ENCODE measurements at places on chromosomes 5 and 9.
A peak's percentile ranks its signal among the peaks of the same experiment; 100 is the strongest.

- DNase-seq = peak; percentile 18
These were observed 757 bp downstream of the FXN start for GRCh38 chr9:69036309-69036708.

GRCh38 chr5:27266184-27266583 lies 227.8 kb upstream of the CDH9 start:
- DNase-seq = no peak

DNA sequence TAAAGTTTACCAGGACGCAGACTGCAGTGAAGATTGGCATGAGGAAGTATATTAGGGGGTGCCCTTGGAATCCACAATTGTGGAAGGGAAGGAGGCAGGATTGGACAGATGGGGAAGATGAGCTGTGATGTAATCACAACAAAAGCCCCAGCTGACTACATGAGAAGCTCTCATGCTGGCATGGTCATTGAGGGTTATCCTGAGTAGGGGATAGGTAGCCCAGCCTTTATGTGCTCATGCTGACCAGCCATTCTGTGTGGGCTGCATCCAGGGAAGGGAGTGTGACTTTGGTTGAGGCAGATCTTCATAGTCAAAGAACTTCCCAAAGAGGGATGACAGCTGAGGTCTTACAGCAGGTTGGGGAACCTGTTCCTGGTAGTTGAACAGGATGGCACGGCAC lies 52.0 kb upstream of the RANBP6 start:
- DNase-seq = no peak

GRCh38 chr5:6649186-6649585 lies 15.9 kb downstream of the SRD5A1 start:
- peak; percentile 52 for DNase-seq

DNA sequence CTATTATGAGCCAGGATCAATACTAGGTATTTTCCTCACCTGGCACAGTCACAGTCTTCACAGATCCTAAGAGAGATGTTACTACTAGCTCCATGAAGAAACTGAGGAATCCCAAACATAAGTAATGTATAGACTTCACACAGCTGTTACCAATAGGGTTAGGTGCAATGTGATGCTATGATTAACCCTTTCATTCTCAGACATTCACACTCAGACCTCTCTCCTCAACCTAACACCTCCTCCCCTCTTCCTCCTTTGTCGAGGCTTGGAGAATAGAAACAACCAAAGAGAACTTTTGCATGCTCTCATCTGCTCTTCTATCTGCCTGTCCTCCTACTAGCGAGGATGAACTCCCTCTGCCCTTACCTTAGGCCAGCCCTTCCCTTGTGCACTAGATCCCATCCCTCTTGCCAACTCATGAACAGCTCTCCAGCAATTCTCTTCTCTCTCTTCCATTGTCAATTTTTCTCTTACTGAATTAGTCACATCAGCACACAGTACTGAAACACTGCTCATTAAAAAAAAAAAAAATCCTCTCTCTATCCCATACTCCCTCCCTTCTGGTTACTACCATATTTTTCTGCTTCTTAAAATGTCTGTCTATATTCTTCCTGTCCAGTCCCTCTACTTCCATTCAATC lies 47.7 kb downstream of the MAPKAP1 start:
- DNase-seq = no peak

GRCh38 chr9:9996259-9996658 lies 616.5 kb downstream of the PTPRD start:
- no peak for DNase-seq

- no peak for DNase-seq
These were observed 376 bp downstream of the GOLGA1 start for GRCh38 chr9:124940521-124940893.

DNA sequence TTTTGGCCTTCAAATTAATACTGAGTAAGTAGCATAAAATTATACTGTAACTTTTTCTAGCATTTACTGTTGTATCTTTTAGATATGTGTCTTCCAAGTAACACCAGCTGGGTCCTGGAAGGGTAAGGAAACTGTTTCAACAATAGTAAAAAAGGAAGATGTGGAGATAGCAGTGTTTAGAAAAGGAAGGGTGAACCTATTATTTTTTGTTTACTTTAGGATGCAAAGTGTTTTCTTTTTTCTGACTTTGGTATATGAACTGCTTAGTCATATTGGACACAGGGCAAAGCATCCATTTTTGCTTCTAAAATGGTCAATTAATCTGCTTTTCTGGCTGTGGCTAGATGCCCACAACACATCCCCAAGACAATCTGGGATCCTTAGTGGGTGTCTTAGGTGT lies 5.3 kb downstream of the PKD2L2 start:
- no peak for DNase-seq

DNA sequence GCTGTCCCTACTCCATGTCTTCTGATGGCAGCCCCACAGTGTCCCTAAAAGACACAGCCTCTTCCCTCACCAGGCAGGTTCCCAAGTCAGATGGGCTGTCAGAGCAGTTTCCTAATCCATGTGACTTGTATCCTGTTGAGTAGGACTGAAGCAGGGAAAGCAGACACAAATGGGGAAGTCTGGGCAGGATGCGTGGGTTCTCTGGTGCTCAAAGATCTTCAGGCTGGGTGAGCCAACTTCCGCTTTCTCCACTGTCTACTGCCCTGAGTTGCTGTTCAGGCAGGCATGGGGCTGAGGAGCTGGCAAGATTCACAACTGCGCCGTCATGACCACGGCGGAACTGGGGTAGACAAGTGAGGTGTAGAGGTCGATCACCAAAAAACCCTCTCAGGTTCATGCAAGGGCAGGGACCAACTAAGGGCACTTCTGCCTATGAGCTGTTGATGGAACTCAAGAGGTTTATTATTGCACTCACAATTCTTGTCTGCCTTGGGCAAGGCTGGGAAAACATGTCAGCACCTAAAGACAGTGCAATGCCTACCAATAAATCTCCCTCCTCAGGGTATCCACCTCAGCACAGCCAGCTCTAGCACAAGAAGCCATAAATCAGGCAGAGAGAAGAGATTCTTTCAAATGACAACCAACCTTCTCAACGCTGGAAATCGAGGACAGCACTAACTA lies 83.4 kb downstream of the RAPGEF1 start:
- no peak for DNase-seq
